Activated CD4-positive, alpha-beta T cell treated with anti-CD3 and anti-CD28 coated beads, Interleukin-2, amount 10 ng/mL, durations not matched to agents 7 days and 5 days (primary cell): ENCODE measurements at places on chromosomes 5 and 9. TPM values are rescaled to one million over a fixed set of nuclear protein-coding genes. Genes with fewer than 3 reads are reported as not detected.

Gene SLC36A3
- not detected for total RNA-seq

Gene NFX1
- total RNA-seq, result 33.7 TPM

Gene PCDHB9
- not detected for total RNA-seq

Gene FRMD3
- total RNA-seq, result 1.1 TPM

Gene GPR151
- not detected for total RNA-seq

Gene NFIL3
- 33.6 TPM for total RNA-seq

Gene TAS2R1
- total RNA-seq, result not detected

Gene FCN1
- total RNA-seq, result not detected

Gene FOXD4L3
- not detected for total RNA-seq

Gene HAUS6
- 26.2 TPM for total RNA-seq

Gene C5orf24
- 33.0 TPM for total RNA-seq

Gene ZDHHC11B
- 0.35 TPM for total RNA-seq

Gene SNCB
- total RNA-seq, result not detected

Gene MARCHF11
- total RNA-seq, result not detected

Gene MYORG
- 2.8 TPM for total RNA-seq

Gene SPATA31E1
- not detected for total RNA-seq
